ENCODE measurements at places on chromosomes 7 and 10.
A peak's percentile ranks its signal among the peaks of the same experiment; 100 is the strongest.

DNA sequence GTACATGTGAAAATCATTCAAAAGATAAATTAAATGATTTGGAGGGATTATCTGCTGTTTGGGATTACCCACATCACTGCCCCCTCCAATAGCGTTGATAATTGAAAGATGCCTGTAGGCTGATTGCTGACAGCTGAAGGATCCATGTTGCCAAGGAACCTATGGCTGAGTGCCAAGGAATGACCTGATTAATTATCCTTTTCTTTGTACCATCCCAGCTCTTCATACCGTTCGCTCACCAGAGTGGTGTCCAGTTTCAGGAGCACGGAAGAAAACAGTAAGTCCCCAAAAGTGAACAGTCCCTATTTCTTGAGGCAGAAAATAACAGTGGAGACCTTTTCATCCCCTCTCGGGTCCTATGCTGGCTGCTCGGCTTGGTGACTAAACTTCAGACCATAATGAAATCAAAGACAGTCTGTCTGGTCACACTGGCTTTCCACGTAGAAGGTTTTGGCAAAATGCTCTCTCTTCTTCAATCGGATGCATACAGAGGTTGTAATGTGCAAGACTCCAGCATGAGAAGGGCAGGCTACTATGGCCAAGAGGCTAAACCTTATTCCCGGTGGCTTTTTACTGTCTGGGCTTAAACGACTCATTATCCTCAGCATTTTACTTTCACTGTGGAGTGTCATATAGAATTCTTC is 108.8 kb downstream of the SPAG6 start:
- no peak for DNase-seq

GRCh38 chr7:31105256-31105950 is 53.3 kb downstream of the ADCYAP1R1 start:
- DNase-seq = no peak

- no peak for DNase-seq
Measured at GRCh38 chr10:19705250-19705649, 111.0 kb upstream of the PLXDC2 start.

- DNase-seq = no peak
Measured at GRCh38 chr7:137545059-137545716, 201.7 kb upstream of the PTN start.

- DNase-seq = no peak
Measured at GRCh38 chr10:62471711-62472110, 97.5 kb downstream of the ZNF365 start.

GRCh38 chr7:14048889-14049288 is 59.4 kb upstream of the ETV1 start:
- peak; percentile 16 for DNase-seq

DNA sequence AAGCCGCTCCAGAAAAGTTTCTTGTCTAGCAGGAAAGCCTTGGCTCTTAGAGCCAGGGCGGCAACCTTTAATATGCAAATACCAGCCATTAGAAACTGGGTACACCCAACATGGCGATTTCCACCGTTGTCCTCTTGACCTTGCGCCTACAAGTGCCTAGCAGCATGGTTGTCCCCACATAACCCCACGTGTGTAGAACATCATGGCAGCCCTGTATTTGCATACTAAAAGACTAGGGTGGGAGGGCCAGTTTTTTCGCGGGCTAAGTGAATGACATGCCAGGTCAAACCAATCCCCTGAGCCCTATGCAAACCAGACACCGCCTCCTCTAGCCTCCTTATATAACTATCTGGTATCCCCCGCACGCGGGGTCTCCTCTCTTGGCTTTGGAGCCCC is 58.4 kb upstream of the FZD8 start:
- no peak for DNase-seq

DNA sequence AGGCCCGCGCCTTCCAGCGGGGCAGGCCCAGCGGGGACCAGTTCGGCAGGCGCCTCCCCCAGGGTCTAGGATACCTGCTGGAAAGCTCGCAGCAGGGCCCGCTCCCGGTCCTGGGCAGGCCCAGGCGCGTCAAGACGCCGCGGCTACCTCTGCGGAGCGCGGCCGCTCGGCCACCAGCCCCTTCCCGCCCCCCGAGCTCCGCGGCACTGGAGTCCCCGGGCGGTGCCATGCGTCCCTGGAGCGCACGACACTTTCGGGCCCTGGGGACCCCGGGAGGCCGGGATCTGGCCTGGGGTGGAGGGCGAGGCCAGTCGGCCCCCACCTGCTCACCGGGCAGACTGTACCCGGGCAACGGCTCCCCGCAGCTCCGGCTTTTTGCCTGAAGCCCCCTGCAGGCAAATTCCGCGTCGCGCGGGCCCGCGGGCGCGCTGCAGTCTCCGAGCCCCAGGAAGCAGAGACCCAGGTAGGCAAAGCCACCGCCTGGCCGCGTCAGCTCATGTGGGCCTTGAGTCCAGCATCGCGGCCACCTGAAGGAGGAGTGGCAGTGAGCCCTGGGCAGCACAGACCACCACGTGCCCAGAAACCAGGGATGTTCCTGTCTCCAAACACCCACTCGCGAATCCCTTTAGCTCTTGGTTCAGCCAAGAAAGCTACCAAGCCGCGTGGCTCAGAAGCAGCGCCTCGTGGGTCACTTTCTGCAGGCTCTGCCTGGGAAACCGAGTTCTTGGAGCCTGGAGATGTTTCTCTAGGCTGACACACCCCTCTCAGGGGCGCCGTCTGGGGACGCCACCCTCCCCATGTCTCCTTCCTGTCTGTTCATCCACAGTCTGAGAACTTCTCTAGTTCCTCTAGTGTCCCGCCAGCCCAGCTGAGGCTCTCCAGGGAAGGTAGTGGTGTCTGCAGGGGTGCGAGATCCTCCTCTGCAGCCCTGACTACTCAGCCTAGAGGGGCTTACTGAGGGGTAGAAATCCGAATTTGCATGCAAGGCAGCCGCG is 46.1 kb upstream of the APBB1IP start:
- no peak for DNase-seq

DNA sequence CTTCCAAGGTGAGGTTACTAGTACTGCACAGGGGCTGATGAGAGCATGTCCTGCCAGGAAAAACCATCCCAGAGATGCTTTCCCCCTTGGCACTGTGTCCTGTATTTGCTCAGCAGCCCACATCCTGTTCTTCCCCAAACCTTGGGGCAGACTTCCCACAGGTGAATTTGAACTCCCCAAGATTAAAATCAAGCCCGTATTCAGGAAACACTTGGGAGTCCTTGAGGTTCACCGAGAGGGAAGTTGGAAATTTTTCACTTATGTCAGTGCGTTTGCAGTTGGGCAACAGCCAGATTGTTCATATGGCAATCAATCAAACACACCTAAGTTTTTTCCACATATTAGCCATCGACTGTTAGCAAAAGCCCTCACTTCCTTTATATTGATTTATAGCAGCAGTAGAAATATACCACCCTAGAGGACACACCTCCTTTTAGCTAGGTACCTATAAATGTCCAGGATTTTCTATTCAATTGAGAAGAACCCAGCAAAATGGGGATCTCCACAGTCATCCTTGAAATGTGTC is at the start of gene DMBT1:
Gene DMBT1, plus strand, starts transcription at position 476 of the 526 bp plus-strand sequence. Its CDS starts 17 bp downstream, at position 493.
- no peak for DNase-seq

GRCh38 chr10:5809527-5810154 is 3.6 kb downstream of the GDI2 start:
- no peak for DNase-seq

DNA sequence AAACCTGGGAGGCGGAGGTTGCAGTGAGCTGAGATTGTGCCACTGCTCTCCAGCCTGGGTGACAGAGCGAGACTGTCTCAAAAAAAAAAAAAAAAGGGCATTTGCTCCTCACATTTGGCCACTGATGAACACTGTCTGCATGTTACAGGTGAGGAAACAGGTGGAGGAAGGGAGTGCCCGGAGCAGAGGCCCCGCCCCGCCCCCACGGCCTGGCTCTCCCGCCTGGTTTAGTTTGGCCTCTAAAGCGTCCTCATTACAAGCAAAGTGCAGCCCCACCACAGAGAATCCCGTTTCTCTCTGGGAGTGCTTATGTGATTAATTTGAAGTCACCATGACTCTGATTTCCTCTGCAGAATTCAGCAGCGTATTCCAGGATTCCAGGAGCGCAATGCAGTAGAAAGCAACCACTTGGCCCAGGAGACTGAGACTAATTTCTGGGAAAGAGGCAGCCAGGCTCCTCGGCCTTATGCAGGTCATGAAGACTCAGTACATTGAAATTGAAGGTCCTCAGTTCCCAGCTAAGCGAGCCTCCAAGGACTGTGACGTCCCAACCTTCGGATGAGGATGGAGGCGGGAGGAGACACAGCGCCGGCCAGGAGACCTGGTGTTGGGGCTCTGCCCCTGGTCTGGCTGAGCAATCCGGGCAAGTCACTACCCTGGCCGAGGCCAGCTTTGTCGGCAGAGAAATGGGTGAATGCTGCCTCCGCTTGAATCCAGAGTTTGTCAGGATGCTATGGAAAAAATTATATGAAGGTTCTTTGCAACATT is 44.7 kb downstream of the RBM17 start:
- DNase-seq = no peak

DNA sequence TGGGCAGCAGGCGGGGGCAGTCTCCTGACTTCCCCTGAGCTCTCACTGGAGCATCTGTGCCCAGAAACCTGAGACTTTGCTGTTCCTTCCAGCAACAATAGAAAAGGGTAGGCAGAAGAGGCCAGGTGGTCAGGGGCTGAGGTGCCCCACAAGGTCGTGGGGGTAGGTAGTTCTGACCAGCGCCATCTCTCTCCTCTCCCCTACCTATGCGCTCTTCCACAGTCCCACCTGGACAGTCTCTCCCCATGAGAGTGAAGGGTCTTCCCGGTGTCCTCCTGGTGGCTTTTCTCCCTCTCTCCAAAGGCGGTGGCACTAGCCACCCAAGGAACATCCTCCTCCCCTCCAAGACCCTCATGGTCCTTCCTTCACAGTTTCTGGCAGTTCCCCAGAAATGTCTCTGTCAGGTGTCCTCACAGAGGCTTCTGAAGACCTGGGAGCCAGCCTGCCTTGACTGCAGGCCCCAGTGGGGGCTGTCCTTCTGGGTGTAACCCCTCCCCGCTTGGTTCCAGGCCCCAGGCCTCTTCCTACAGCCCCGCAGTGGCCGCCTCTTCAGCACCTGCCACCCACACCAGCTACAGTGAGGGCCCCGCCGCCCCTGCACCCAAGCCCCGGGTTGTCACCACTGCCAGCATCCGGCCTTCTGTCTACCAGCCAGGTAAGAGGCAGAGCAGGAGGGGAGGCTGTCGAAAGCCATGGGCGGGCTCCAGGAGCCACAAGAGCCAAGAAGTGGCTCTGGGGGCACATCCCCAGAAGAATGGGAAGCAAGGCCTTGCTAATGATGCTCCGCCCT is 41.3 kb downstream of the LDB3 start:
- no peak for DNase-seq

- DNase-seq = no peak
Measured at GRCh38 chr7:77354914-77355313, 61.2 kb downstream of the GSAP start.

- no peak for DNase-seq
Measured at GRCh38 chr10:103872137-103872931, 17.0 kb upstream of the SH3PXD2A start.

DNA sequence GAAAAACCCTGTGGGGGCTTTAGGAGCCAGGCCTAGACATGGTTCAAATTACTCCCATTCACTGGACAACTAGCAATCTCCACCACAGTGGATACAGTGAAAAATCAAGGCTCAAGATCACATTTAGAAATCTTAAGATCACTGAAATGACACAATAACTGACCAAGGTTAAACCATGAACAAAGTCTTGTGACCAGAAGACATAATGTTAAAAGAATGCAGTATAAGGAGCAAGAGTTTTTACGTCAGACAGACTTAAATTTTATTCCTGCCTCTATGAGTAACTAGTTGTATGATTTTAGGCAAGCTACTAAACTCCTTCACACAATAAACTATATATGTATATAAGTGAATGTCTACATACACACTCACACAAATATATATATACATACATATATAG is 68.5 kb downstream of the MICU1 start:
- no peak for DNase-seq

GRCh38 chr7:43905956-43906330 is 453 bp downstream of the URGCP start:
- no peak for DNase-seq

DNA sequence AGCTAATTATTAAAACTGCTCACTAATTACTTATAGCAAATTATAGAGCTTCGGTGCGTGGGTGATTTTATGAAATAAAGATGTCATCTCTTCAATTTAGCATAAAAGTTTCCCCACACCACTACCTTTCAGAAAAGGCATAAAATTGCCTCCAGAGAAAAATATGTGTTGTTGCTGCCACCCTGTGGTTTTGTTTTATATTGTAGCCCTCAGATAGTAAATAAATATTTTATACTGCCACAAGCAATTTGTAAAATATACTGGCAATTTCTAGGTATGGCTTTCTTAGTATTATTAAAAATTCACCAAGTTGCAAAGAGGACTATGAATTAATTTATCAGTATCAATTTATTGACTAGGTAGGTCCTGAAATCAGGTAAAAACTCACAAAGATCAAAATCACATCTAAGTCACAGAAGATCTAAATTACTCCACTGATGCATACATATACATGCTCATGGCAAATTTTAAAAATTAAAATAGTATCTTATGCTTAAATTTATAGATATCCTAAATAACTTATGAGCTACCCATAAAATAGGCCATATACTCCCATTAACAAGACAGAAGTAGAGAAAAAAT is 26.5 kb downstream of the ASNS start:
- DNase-seq = peak; percentile 31

DNA sequence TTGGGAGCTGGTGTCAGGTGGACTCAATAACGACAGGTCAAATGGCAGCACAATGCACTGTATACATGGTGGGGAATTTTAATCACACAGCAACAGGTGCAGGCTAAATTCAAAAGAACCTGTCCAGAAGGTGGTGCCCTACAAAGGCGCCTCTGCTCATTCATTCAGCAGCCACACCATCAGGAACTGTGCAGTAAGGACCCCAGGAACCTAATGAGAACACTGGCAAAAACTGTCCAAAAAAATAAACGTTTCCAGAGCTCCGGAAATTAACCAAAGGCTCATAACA is 21.9 kb upstream of the CRYGN start:
- DNase-seq = no peak

GRCh38 chr10:47021850-47022249 is 110.6 kb downstream of the PTPN20 start:
- DNase-seq = no peak

DNA sequence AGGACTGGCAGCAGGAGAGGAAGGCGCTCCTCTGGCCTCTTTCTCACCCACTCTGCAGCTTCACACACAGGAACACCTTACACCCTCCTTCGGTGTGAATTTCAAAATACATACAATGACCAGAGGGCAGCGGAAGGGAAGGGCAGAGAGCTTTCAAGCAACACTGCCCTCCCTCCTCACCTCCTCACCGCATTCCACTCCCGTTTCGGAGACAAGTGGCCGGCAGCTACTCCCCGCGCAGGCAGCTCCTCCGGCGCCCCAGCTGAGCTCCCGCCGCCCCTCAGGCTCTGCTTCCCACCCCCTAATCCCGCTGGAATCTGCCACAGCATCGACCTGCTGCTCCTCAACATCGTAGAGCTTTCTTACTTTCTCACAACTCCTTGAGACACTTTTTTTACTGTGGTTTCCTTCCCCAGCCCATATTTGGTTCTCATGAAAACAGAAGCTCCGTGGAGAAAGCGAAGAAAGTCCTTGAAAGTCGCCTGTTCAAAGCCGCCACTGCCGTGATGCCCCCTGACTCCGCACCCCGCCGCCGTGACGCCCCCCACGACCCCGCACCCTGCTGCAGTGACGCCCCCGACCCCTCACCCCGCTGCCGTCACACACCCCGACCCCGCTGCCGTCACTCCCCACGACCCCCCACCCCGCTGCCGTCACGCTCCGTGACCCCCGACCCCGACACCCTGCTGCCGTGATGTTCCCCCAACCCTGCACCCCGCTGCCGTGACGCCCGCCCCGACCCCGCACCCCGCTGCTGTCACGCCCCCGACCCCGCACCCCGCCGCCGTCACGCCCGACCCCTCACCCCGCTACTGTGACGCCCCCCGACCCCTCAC is 14.6 kb upstream of the GPER1 start:
- no peak for DNase-seq
